ENCODE measurements at places on chromosomes 12 and 14.

- DNase-seq, result no peak
Observed at GRCh38 chr12:46942579-46942978, 116.8 kb upstream of the SLC38A4 start.

DNA sequence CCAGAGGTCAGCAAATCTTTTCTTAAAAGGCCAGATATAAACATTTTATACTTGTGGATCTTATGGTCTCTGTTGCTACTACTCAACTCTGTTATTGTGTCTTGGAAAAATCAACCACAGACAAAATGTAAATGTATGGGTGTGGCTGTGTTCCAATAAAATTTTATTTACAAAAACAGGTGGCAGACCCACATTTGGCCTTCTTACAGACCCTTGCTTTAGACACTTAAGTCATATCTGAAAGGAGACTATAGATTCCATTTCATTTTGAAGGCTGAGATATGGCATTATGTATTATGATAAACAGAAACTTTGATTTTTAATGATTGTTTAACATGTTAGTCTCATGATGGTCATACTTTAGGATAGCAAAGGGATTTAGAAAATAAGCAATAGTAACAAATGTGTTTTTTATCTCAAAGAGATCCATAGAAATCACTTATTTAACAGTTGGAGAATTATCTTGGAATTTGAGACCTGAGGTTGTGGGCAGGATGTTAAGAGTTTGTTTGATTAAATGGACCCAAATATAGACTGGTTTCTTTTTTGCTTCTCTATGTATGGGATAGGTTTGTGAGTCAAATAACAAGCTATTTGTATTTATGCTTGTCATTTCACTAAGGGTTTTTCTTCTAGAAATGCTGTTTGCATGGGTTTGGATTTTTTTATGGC is 51.2 kb downstream of the PPFIBP1 start:
- no peak for DNase-seq

- no peak for DNase-seq
Observed at GRCh38 chr12:94437303-94437702, 22.4 kb downstream of the CEP83 start.

- DNase-seq, result no peak
Observed at GRCh38 chr14:87131879-87132278, 861.1 kb downstream of the GALC start.

DNA sequence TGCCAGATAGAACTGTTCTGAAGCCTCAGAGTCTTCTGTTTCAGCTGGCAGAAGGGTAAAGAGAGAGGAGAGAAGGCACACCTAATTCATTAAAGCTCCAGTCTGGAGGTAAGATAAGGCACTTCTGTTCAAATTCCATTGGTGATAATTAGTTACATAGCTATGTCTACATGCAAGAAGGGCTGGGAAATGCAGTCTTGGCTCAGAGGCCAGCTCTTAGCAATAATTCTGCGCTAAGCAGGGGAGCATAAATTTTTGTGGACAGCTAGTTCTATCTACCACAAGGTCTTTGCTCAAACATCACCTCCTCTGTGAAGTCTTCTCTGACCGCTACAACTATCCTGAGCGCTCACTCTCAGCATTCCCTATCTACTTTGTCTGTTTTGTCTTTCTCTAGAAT is 14.3 kb upstream of the E2F7 start:
- no peak for DNase-seq

- no peak for DNase-seq
Observed at GRCh38 chr12:22935501-22935900, 310.5 kb downstream of the ETNK1 start.

DNA sequence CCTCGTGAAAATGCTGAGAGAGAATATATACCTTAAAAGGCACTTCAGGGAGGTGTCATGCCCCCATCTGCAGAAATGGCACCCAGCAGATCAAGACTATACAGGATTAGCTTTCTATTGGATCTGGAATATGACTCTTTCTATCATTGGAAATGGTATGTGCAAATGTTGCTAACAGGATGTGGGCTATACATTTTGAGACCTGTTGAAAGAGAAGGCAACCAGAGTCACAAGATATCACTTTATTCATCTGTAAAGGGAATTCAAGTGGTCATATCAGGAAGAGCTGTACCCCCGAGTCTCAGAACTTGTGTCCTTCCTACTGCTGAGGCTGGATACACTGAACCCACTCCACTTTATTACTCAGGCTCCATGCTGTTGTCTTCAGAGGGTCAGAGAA is 46.1 kb upstream of the FRMD6 start:
- DNase-seq, result no peak

- DNase-seq, result no peak
Observed at GRCh38 chr12:54865683-54866324, 11.5 kb downstream of the MUCL1 start.

- DNase-seq, result no peak
Observed at GRCh38 chr12:91176915-91177314, 5.7 kb downstream of the DCN start.

DNA sequence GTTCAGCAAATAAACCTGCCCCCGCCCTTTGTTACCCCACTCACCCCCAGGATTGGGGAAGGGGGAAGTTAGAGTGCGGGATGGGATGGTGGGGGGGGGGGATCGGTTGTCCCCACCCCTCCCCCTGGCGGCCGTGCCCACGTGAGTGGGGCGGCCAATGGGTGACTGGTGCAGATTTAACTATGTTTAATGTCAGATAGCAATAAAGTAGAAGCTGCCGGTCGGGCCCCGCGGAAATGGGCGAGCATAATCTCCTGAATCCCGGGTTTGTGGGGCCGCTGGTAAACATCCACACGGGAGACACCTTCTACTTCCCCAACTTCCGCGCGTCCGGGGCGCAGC is at the start of gene HOXC12:
TSS of gene HOXC12 (plus strand) at position 210 of the 342 bp plus-strand sequence. CDS start at position 237, 27 bp downstream.
- DNase-seq, result no peak

- no peak for DNase-seq
Observed at GRCh38 chr12:118136559-118137003, 657 bp downstream of the PEBP1 start.

DNA sequence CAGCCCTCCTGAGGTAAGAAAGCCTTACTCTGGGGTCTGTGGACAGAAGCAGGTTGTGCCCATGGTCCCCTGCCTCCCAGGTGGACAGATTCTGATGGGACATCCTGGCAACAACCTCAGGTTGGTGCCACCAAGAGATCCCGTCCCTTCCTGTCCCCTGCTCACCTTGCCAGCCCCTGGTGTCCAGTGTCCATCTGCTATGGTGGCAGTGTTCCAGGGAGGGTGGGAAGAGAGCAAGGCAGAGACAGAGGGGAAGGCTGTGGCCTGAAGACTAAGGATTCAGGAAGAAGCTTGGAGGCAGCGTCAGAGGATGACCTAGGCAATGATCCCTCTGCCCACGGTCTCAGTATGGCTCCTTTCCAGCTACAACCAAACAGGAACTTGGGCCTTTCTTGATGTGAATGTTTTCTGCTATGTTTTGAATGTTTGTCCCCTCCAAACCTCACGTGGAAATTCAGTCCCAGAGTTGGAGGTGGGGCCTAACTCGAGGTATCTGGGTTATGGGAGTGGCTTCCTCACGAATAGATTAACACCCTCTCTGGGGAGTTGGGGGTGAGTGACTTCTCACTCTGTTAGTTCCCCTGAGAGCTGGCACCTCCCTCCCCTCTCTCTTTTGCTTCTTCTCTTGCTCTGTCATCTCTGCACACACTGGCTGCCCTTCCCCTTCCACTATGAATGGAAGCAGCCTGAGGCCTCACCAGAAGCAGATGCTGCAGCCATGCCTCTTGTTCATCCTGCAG is 26.9 kb downstream of the IQSEC3 start:
- DNase-seq, result no peak

DNA sequence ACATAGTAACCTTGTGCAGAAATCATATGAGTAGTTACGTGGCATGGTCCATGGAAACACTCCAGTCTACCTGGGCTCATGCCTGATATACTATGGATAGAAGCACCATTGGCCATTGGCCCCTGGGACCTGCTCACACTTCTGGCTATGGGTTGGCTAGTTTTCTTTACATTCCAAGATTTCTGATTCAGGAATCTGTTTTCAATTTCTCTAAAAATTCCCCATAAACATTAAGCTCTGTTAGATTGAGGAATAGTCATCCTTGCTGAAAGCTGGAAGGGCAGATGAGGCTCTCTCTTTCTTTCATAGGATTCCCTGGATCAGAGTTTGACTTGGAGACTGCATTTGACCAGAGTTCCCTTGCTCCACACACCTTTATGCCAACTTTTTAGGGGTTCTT is 37.3 kb upstream of the RAP1B start:
- DNase-seq, result no peak

DNA sequence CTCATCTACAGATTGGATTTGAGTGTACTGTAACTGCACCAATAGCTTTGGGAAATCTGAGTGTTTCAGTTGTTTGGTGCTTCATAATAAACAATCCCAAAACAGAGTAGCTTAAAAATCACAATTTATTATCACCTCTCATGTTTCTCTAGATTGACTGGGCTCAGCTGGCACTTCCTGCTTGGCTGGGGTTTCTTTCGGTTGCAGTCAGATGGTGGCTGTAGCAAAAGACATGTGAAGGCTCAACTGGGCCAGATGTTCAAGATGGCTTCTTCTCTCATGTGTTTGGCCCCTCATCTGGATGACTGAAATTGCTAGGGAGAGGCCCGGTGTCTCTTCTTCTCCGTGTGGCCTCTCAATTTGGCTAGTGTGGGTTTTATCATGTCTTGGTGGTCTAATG is 12.1 kb upstream of the BMP4 start:
- no peak for DNase-seq

DNA sequence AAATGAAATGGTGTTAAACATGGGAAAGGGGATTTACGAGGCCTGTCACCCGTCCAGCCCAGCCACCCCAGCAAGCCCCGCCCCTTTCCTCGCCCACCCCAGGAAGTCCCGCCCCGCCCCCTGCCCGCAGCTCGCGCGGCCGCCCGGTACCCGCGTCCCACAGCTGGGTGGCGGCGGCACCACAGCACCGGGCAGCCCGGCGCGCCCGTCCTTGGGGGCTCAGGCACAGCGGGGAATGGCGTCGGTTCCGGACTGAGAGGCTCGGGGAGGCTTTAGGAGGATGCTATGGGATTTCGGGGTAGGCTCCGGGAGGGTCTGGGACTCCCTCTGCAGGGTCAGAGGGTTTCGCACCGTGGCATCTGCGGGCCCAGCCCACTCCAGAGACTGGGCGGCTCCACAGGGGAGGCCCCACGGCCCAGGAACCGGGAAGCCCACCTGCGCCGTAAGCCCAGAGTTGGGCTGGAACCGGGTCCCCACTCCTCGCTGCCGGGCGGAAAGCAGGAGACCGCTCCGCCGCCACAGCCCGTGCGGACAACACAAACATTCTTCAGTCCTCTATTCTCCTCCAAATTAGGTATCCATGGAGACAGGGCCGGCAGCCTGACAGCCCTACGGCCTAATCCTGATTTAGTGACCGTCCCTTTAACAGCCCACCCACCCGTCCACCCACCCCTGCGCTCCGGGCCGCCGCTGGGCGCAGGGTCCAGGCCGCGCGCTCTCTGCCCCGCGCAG is 1.4 kb downstream of the FIGNL2 start:
- no peak for DNase-seq

DNA sequence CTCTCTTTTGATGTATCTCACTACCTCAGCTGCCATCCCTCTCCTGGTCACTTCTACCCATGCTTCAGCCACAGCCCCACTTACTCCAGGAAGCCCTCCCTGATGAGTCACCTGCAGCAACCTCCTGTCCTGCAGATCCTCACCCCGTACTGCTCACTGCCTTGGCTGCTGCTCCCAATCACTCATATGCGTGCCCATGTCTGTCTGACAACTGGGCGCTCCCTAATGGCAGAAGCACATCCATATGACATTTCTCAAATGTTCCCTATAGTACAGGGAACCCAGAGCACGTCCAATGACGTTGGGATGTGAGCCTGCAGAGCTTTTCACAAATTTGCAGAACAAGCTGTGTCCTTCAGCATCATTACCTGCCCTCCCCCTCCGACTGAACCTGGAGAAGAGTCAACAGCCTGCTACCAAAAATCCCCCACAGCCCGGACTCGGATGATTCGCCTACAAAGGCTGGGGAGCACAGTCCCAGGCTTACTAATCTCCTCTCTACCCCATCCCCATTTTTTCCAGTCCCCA is 90.0 kb downstream of the SINHCAF start:
- DNase-seq, result no peak

DNA sequence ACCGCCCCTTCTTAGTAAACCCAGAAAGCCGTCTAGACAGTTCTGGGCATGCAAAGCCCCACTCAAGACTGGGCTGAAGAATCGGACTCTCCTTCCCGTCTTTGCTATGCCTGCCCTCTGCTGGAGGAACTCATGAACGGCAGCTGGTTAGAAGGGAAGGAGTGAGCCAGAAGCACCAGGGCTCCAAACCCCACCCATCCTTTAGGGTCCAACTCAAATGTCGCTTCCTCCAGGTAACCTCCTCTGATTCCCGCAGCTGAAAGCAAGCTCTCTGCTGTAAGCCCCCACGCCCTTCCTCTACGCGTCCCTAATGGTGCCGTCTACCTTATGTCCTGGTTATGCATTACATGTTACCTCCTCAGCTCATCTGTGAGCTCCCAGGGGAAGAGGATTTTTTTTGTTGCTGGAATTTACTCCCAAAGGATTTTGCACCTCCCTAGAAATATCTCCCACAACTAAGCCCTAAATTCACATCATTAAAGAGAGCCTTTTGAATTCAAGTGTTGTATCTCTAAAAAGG is 59.0 kb upstream of the SCN8A start:
- peak; percentile 51 for DNase-seq

DNA sequence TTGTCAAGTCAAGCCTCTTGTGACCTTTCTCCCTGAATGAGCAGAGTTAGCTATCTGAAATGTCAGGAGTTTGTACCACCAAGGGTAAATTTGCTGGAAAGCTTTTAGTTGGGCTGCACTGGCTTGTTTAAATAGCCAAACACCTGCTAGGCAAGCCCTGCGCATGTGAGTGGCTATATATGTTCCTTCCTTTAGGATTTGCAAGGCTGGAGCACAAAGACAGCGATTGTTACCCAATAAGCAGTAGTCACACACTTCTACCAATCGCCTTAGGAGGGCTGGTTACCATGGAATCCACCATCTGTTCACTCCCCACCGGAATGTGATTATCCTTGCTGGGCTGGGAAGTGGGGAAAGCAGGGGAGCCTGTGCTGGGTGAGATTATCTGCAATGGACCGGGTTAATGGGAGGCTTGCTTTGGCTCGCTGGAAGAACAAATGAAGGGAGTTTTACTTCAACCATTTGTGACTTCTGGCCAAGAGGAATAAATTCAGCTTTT is 102.5 kb downstream of the FGD4 start:
- DNase-seq, result no peak

DNA sequence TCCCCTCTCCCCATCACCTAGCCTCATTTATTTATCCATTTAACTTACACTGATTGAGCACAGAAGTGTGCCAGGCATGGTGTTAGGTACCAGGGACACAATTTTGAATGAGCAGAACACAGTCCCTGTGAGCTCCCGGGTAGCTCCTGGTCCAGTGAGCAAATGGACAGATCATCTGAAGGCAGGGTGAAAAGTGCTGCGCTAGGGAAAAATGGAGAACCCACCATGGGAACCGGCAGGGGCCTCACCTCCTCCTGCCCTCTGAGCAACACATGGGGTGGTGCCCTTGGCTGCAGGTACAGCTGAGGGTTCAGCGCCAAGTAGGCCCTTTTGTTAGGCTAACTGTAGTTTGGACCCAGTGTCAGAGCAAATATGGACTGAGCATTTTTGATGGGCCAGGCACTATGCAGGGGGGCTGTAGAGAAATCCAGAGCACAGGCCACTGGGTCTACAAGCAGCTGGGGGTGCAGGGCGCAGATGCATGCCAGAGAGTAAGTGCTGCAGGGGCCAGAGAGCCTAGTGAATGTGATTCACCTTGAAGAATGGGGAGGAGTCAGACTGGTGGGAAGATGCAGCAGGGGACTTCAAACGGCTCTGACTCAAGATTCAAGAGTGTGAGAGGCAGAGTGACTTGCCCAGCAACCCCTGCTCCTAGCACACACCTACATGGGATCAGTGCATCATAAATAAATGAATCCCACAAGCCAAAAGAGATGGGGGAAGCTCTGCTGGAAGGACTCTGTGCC is 28.2 kb downstream of the LTBP2 start:
- DNase-seq, result peak; percentile 37

Data from stimulated activated CD4-positive, alpha-beta T cell treated with anti-CD3 and anti-CD28 coated beads, TNF-alpha, amount 100 ng/mL, for 48 hours (primary cell).